ENCODE measurements at places on chromosomes 5 and 9.

- no peak for DNase-seq
Measured at GRCh38 chr5:135192351-135192750, 158.3 kb upstream of the PITX1 start.

DNA sequence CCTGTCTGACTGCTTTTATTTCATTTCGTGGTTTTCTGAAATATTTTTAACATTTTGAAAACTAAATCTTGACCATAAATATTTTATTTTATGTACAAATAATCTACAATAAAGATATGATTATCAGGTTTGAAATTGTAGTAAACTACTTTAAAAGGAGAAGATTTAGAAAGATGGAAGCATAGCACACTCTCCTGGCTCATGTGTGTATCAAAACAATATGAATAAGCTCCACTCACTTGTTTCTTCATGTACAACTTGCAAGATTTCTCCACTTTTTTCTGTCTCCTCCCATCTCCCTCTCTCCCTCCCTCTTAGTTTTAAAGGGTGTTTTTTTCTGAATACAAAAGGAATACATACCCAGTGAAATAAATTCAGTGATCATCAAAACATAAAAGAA lies 15.4 kb upstream of the VPS13A start:
- no peak for DNase-seq

GRCh38 chr9:124684169-124684568 lies 86.9 kb downstream of the NR6A1 start:
- DNase-seq, result no peak

DNA sequence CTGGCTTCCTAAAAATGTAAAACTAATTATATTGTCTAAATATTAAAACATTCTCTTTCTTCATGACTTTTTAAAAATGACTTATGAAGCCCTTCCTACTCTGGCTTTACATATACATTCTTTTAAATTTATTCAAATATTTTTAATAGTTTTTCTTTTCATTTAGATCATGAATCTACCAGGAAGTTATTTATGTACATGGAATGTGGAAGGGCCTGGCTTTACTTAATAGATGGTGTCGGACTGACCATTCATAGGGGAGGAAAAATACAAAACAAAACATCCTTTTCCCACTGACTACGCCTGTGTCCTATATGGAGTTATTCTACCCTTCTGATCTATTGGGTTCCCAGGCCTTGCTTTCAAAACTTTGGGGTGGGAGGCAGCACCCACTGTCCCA lies 129.8 kb downstream of the MACROH2A1 start:
- DNase-seq, result no peak

- DNase-seq, result no peak
Measured at GRCh38 chr9:134239939-134240338, 75.6 kb upstream of the RNU6ATAC start.

DNA sequence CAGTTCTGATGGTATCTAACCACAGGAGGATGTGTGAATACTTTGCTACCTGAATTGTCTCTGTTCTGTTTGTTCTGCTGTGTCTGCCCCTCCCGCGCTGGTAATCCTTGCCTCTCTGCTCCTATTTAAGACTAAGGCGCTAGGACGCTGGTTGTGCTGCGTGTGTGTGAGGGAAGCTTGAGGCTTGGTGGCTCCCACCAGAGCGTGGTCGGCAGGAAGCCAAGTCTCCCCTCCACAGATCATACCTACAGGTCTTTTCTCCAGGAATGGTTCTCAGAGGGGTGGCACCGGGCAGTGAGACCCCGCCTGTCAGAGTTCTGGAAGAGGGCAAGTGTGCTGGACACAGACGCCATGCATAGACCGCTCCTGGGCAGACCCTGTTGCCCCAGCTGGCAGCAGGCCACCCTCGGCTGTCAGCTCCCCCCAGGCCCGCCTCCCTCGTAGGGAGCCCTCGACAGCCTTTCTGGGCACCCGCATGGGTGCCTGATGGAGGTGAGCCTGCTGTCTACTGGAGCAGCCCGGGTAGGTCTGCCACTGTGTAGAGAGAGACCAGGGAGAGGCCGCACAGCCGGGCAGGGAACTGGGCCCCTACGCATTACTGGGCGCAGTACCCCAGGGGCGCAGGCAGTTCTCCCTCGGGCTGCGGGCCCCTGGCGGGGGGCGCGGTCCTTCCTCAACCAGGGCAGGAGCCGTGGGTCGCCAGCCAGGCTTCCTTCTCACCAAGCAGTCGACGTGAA lies 53.4 kb upstream of the ROR2 start:
- no peak for DNase-seq

- no peak for DNase-seq
Measured at GRCh38 chr5:175596761-175597189, 61.1 kb upstream of the HRH2 start.

DNA sequence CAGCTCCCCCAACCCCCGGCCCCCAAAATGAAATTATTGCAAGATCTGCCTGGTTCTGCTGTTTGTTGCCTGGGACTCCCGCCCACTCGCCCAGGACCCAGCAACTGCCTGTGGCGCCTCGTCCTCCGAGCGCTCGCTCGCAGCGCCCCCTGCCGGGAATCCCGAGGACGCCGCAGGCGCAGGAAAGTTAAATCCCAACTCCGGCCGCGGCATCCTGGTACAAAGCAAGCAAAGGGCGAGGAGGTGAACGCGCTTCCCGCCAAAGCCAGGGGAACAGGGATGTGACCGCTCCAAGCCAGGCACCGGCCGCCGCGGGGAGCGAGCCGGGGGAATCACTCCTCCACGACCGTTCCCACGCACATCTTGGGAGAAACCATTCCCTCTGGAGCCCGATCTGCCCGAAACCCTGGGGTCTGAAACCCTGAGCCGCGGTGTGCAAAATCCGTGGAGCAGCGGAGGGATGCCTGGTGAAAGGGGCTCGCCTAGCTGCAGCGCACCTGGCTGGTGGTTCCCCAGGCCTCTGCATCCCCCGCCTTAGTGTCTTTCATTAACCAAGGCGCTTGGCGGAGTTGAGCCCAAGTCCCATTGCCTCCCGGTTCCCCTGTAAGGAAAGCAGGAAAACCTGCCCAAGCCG lies 1.3 kb downstream of the SEMA5A start:
- peak; percentile 92 for DNase-seq

DNA sequence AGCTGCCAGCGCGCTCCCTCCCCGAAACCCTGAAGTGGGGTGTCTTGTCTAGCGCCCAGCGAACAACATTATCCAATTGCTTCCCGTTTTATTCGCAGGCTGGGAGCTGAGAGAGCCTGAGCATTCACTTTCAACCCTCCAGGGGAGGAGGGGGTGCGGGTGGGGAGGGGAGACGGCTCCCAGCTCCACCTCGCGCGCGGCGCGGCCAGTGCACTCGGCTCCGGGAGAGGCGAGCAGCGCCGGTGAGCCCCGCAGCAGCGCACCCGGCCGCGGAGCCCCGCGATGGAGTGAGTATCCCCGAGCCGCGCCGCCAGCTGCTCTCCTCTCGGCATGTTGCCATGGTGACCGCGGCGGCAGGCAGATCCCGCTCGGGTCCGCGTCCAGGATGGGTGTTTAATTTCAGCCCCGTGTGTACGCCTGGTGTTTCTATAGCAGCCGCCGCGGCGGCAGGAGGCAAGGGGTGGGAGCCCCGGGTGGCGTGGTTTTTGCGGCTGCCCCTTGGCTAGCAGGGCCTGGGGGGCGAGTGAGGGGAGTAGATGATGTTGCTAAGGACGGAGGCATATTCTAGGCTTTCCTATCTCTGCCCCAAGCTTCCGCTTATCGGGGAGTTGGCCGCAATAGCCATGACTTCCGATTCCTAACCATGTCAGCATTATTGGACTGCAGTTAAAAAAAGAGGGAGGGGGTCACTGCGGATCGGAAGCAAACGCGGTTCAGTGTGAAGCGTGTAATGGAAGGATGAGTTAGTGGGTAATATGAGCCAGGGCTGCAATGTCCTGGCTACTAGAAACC lies 139.2 kb upstream of the PALM2AKAP2 start:
- peak; percentile 62 for DNase-seq

GRCh38 chr5:72796001-72796400 lies 20.5 kb upstream of the TNPO1 start:
- no peak for DNase-seq

- peak; percentile 61 for DNase-seq
Measured at GRCh38 chr9:78542491-78543181, 245.7 kb downstream of the PSAT1 start.

- peak; percentile 69 for DNase-seq
Measured at GRCh38 chr9:107246259-107247254, 36.5 kb upstream of the RAD23B start.

- no peak for DNase-seq
Measured at GRCh38 chr9:107883496-107884124, 394.0 kb upstream of the KLF4 start.

DNA sequence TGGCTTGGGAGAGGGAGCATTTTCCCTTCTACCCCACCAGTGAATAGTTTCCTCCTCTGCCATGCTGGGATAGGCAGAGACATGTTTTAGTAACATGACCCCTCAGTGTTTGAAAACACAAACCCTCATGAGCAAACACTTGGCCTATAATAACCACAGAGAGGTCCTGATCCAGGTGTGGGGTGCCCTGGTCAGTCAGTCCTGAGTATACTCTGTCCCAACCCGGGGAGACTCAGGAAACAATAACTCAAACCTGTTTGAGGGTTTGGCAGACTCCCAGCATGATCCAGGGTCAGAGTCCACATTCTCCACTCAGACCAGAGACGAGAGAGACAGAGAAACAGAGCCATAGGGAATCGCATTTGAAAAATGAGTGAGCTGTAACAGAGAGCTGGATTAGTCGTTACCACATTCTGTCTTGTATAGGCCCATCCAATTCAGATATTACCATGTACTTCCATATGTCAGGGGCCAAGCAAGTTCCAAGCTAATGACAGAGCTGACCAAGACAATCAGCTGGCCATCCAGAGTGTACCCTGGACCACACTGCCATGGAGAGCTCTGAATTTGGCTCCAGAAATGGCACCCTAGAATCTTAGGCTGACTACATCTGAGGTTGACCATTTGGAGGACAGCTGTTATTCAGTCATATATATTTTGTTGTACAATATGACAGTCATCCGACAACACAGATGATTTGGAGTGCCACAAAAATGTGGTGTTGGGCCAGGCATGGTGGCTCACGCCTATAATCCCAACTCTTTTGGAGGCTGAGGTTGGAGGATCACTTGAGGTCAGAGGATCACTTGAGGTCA lies 4.2 kb upstream of the CA9 start:
- no peak for DNase-seq

GRCh38 chr5:141695627-141696215 lies 13.7 kb upstream of the ARAP3 start:
- DNase-seq, result no peak

GRCh38 chr9:38414040-38414723 lies 10.1 kb downstream of the IGFBPL1 start:
- DNase-seq, result no peak

- DNase-seq, result no peak
Measured at GRCh38 chr9:83671451-83671850, 36.3 kb downstream of the UBQLN1 start.

GRCh38 chr5:116137544-116138378 lies 52.9 kb downstream of the COMMD10 start:
- DNase-seq, result no peak

- DNase-seq, result no peak
Measured at GRCh38 chr9:132451276-132451675, 41.3 kb downstream of the CFAP77 start.

DNA sequence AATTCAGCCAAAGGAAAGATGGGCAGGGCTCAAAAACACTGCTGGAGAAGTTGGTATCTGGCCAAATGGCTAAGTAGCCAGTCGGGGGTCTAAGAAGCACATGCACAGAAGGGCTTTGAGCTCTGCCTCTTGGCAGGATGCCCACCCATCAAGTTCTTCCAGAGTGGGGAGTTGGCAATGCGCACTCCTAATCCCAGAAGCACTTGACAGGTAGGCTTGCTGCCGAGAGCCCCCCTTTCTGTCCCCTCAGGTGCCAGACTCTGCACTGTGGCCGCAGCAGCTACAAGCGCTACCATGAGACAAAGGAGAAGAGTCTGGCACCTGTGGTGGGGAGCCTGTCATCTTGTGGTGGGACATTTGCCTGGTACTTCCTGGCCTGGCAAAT lies 252.9 kb upstream of the SLC24A2 start:
- DNase-seq, result no peak

DNA sequence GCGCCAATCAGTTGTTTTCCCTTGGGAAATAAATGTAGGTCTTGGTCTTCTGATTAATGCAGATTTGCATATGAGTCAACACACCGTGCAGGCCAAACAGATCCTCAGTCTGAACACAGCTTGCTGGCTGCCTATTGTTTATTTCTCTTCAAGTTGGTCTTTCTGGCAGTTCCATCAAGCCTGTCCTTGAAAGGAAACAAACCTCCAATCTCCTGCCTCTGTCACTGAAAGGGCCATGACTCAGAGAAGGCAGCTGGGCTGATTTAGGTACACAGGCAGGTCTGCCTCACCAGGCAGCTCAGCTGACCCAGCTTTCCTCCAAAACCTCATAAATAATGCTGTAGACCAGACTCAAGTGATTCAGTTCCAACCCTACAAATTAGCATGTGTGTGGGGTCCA lies 175.9 kb downstream of the MAN2A1 start:
- no peak for DNase-seq

DNA sequence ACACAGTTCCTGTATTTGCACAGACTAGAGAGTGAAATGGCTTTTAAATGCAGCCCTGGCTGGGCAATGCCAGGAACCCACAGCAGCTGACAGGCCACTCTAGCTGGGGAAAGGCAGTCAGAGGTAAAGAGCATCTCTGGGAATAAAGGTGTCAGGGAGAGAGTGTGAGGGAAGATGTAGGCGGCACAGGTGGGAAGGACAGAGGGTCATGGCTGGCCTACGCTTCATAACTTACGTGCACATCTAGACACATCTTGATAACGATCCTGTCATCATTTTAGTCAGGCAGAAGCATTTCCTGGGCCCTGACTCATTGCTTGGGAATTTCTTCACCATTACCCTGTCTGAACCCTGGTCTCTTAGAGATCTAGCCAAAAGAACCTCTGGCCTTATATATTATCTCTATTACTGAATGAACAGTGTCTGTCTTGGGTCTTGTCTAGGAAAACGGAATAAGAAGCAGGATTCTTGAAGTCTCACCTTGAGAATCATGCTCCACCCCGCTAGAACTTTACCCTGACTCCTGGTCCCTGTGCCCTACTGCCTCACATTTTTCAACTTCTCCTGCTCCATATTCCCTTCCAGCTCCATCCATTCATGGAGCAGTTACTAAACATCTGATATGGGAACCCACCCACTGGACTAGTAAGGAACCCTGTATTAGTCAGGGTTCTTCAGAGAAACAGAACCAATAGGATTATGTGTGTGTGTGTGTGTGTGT lies 106.4 kb upstream of the ELL2 start:
- no peak for DNase-seq

GRCh38 chr9:31248156-31248555 lies 1136.3 kb upstream of the ACO1 start:
- no peak for DNase-seq

- no peak for DNase-seq
Measured at GRCh38 chr5:173527671-173528070, 88.8 kb downstream of the BOD1 start.

All from H9 (cell line).